Type B pancreatic cell (in vitro differentiated cells): ENCODE measurements at places on chromosomes 16 and 17. TPM values are rescaled to one million over a fixed set of nuclear protein-coding genes. Genes with fewer than 3 reads are reported as not detected.

GRCh38 chr17:68145088-68145487 lies 102.8 kb upstream of the AMZ2 start:
- no peak for DNase-seq

GRCh38 chr16:15829460-15829859 lies 27.4 kb downstream of the MYH11 start:
- no peak for DNase-seq

- DNase-seq, result no peak
These were observed 148.7 kb downstream of the AIPL1 start for GRCh38 chr17:6286233-6286632.

Gene CACNG1
- total RNA-seq, result 0.24 and 0.29 TPM in 2 replicates

Gene ARHGAP44
- total RNA-seq, result 10.9 and 17.5 TPM in 2 replicates

Gene BEAN1
- total RNA-seq, result 1.1 and 3.2 TPM in 2 replicates

Gene HBA1
- not detected in 2 replicates for total RNA-seq
